ENCODE measurements at places on chromosomes 3 and 15.

GRCh38 chr15:52421029-52421428, 107.7 kb downstream of the MYO5A start:
- DNase-seq, result no peak

- DNase-seq, result no peak
Measured at GRCh38 chr3:185082149-185082548, 70.7 kb downstream of the C3orf70 start.

GRCh38 chr15:56017511-56017910, 24.1 kb upstream of the NEDD4 start:
- DNase-seq, result no peak

DNA sequence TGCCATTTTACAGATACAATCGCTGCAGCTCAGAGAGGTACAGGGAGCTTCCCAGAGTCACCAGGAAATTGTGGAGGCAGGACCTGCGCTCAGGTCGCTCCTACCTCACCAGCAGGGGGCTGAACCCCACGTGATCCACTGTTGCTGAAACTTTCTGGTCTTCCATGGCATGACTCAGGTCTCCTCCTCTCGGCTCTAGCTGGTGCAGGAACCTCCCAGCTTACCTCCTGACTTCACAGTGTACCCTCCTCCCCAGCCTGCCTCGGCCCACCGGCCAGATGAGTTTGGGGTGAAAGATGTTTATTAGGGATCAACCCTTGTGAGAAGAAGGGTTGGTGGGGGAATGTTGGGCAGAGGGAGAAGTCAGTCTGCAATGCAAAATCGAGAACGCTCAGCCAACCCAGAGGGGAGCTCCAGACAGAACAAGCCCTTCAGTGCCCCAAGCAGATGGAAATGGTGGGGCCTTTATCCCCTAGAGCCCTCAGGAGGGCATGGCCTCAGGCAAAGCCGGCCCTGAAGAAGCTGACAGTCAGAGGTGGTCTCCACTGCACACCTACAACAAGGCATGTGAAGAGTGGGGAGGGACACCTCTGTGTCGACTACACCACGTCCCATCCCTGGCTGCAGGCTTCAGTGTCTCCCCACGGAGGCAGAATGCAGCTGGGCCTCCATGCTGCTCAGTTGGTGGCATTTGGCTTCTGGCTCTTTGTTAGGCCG, 118.6 kb upstream of the PRR20G start:
- DNase-seq, result no peak

GRCh38 chr15:48992545-48992944, 28.8 kb upstream of the SHC4 start:
- DNase-seq, result no peak

DNA sequence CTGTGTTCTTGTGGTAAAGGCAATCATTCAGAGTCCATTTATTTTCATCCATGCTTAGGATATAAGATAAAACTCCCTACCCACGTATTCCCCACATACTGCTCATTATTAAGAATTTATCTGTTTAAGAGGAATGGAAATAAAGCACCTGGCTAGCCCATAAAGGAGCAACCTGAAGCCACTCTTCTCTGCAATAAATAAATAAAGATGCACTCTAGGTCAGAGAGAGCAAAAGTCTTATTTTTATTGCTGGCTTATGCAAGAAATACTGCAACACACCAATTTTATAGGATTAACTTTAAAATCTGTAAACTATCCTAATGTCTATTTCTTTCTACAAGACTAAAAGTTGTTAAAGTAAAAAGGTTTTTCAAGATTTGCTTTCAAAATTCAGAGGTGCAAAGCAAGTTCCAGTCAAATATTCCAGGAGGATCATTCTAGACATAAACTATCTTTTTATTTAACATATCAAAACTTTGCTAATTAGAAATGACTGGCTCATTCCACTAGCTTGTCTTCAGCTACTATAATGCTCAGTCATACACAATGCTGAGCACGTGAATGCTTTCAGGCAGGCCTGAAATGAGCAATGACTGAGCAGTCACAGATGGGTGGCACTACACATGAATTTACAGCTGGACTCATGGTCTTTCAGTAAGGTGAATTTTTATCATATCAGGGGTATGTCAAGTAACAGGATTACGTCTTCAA, 7.1 kb downstream of the TJP1 start:
- DNase-seq, result no peak

DNA sequence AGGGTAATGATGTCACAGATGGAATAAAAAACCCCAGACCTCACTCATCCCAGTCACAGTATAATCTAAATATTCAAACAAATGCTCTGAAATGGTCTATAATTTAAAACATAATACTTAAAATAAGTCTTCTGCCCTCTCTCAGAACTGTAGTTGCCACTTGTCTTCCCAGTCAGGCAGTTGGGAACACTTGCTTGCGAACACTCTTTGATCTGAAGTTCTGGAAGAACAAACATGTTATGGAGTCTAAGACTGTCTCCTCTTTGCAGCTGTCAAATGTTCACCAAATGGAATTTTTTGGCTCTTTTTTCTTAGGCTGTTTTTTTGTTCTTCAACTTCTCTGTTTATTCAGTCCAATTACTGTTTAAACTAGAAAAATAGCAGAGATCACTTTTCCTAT, 711.1 kb upstream of the GOLIM4 start:
- DNase-seq, result no peak

GRCh38 chr3:61060411-61060861, 190.8 kb downstream of the FHIT start:
- DNase-seq, result no peak

GRCh38 chr15:74043425-74044266, 38.7 kb downstream of the GOLGA6A start:
- no peak for DNase-seq

All from activated CD4-positive, CD25-positive, alpha-beta regulatory T cell treated with anti-CD3 and anti-CD28 coated beads, Interleukin-2, amount 50 U/mL, for 72 hours (primary cell).